ENCODE measurements at places on chromosomes 5 and 9. TPM values are rescaled to one million over a fixed set of nuclear protein-coding genes. Genes with fewer than 3 reads are reported as not detected.

Gene LCN15
- not detected for polyA plus RNA-seq

DNA sequence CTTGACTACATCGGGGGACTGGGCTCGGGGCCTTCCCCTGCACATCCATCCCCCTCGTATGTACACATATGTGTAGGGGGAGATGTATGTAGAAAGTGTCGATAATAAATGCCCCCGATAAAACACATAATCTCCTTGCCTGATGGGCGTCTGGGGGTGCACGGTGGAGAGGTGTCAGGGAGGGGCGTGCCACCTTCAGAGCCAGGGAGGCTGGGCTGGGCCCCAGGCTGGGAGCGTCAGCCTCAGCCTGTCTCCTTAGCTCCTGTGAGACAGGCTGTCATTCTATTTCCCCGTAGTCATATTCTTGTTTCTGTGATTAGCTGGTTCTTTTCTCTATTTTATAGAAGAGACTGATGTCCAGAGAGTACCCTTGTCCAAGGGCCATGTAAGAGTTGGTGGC is 4.7 kb upstream of the RXRA start:
- DNase-seq, result no peak

- DNase-seq, result no peak
Measured at GRCh38 chr5:175707751-175708375, 50.0 kb downstream of the HRH2 start.

DNA sequence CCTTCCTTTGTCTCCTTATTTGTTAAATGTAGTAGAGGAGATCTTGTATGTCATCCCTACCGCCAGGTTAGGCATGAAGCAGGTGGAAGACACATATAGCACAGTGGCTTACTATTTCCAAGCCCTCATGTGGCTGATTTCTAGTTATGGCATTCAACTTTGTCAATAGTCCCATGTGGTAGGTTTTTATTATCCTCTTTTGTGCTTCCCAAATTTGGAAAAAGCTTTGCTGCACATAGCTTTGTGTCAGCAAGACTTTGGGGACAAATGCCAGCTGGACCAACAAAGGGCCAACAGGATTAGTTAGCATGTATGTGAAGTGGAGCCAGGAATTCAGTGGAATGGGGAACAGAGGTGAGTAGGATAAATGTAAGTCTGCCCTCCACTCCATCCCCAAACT is 276.3 kb downstream of the PSAT1 start:
- DNase-seq, result no peak

Gene SMIM33
- not detected for polyA plus RNA-seq

DNA sequence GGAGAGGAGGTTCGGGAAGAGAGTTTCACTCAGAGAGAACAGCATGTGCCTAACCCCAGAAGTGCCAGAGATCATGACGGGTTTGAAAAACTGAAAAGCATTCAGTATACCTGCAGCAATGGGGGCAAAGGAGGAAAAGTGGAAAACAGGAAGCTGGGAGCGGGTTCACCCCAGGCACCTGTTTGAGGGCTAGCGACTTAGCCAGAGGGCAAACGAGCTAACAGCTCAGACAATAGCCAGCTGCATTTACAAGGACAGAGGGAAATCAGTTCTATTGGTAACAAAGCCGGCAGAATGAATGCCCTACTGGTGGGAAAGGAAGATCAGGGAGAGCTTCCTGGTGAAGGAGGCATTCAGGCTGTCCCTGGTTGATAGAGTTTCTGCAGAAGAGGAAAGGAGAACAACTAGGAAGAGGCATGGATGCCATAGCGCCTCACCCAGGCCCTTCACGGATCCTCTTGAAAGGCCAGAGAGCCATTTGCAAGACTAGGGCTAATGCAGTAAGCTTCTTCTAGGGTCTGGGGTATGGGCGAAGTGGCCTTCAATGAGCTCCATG is 141.7 kb upstream of the ADRA1B start:
- DNase-seq, result no peak

DNA sequence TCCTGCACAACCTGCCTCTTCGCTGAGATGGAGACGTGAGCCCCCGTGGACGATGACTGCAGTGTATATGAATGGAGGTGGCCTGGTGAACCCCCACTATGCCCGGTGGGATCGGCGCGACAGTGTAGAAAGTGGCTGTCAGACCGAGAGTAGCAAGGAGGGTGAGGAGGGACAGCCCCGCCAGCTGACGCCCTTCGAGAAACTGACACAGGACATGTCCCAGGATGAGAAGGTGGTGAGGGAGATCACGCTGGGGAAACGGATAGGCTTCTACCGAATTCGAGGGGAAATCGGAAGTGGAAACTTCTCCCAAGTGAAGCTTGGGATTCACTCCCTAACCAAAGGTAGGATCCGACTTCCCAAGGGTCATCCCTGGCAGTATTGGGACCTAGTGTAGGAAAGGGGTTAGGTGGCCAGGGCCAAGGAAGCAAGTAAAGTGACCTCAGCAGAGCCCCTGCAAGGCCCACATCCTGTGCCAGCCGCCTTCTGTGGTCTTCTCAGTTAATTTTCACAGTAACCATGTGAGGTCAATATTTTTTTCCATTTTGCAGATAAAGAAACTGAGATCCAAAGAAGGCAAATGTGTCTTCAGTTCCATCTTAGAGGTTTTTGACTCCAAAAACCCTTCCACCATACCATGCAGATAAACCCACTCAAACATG is 53.8 kb downstream of the NIM1K start:
- DNase-seq, result no peak

- DNase-seq, result no peak
Measured at GRCh38 chr5:32258424-32258823, 54.3 kb downstream of the MTMR12 start.

Gene FAXDC2
- 3.6 TPM for polyA plus RNA-seq

DNA sequence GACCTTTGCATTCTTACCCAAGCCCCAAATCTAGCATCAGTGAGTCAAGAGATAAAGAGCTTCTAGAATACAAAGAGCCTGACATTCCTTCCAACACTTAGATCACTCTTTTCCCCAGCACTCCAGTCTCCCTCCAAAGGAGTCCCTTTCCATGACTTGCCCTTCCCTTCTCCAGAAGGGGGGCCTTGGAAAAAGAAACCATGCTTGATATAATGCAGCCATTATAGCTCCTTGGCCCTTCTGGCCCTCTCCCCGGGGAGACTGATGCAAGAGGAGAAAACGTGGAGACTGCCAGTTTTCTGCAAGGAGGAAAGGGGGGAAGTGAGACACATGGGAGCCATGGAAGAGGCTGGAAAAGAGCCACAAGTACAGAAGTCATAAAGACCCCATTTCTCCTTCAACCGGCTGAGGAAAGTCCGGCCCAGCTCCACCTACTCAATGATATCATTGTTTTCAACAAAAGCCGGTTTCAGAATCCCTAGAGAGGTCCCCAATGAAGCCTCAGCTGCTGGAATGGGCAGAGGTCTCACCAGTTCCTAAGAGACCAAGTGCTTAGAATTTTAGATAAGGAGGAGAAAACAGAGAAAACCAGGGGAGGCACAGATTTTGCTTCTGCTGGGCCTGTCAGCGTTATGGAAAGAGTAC is 29.0 kb downstream of the ADAM19 start:
- no peak for DNase-seq

DNA sequence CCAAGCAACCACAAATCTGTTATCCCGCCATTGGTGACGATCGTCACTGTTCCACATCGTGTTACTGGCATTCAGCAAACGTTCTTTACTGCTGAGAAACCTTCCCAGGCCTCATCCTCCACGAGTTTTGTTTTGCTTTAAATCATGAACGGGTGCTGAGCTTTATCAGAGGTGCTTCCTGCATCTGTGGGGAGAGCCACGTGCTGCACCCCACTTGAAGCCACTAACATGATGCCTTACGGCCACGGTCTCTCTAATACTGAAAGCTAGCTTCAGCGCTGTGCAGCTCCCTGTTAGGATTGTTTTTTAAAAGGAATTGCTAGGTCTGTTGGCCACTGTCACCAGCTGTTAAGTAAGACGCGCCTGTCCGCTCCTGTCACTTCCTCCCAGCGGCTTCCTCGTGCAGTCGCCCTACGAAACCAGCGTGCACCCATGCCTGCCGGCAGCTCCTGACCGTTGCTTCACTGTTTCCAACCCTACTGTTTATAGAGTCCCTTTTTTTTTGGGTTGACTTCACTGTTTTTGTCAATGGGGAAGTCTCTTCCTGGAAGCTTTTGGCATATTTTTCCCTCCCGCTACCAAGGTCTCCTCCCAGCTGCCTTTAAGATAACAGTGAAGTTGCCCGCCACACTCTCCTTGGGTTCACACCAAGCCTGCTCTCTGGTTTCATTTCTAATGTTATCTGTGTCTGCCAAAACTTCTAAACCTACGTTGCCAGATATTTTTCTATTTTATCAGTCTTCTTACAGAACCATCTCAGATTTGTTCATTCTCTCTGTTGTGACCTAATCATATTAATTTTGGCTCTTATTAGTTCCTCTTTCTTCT is 20.3 kb downstream of the LPCAT1 start:
- DNase-seq, result no peak

Data from pancreas (tissue), 10 donors.